Activated T-cell treated with anti-CD3 and anti-CD28 coated beads for 1 hour (primary cell): ENCODE measurements at places on chromosomes 6 and 20.

DNA sequence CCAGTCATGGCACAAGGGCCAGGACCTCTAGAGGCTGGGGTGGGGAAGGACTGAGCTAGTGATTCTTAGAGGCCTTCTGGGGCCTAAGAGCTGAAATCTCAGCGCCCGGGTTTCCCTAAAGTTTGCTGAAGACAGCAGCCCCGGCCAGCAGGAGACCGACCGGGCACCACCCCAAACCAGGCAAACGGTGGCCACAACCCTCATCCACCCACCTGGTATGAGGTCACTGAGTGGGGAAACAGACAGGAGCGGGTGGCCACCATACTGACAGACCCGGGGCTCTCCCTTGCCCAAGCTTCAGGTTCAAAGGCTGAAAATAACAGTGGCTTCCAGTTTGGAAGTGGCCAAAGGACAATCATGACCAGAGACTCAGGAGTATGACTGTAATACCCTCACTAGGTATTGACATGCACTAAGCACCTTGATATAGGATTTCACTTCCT, 35.0 kb upstream of the ID1 start:
- DNase-seq, result no peak

DNA sequence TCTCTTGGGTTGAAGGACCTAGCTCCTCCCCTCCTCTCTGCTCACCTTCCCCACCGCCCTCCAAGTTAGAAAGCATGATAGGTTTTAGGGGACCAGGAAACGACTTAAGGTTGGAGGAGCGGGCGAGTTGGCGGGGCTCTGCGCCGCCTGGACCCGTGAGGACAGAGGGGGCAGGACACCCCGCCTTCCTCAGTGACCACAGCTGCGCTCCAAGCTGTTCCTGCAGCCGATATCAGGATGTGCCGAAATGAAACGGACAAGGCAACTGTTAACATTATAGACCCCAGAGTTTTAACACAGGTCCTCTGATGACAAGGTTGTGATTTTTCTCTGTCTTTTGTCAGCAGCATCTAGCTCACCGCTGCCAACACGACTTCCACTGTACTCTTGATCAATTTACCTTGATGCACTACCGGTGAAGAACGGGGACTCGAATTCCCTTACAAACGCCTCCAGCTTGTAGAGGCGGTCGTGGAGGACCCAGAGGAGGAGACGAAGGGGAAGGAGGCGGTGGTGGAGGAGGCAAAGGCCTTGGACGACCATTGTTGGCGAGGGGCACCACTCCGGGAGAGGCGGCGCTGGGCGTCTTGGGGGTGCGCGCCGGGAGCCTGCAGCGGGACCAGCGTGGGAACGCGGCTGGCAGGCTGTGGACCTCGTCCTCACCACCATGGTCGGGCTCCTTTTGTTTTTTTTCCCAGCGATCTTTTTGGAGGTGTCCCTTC, at the start of gene GRM1:
GRM1 (plus strand) TSS at position 212 of the 722 bp plus-strand sequence; CDS start at position 668, 456 bp downstream.
- no peak for DNase-seq

DNA sequence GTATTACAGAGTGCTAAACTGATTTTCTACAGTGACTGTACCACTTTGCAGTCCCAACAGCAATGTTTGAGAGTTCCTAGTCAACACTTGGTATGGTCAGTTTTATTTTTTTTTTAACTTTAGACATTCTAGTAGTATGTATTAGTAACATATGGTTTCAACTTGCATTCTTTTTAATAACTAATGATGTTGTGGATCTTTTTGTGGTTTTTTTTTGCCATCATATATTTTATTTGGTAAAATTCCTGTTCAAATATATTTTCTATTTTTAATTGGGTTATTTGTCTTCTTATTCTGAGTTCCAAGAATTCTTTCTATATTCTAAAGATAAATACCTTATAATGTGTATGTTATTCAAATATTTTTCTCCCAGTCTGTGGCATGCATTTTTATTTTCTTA, 189.4 kb upstream of the ECI2 start:
- no peak for DNase-seq

DNA sequence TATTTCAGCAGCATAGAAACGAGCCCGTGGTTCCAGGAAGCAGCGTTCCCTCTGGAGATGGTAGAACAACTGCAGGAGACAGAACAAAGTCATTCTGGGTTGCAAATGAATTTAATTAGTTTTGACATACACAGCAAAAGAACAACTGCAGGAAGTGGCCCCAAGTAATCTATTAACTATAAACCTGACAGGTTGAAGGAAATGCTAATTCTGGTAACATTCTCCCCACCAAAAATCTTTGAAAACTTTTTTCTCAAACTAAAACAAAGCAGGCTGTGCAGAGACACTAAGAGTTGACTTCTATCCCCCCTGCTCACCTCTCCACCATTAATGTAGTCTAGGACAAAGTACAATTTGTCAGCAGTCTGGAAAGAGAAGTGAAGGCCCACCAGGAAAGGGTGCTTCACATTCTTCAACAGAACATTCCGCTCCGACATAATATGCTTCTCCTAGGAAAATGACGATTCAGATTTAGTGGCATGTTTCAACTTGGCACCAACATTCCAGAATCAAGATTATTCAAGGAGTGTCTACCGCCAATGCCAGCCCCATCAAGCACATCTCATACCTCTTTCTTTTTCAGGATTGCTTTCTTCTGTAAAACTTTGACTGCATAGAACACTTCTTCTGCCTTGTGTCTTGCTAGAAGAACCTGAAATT, 120.4 kb upstream of the SLC2A12 start:
- DNase-seq, result no peak

DNA sequence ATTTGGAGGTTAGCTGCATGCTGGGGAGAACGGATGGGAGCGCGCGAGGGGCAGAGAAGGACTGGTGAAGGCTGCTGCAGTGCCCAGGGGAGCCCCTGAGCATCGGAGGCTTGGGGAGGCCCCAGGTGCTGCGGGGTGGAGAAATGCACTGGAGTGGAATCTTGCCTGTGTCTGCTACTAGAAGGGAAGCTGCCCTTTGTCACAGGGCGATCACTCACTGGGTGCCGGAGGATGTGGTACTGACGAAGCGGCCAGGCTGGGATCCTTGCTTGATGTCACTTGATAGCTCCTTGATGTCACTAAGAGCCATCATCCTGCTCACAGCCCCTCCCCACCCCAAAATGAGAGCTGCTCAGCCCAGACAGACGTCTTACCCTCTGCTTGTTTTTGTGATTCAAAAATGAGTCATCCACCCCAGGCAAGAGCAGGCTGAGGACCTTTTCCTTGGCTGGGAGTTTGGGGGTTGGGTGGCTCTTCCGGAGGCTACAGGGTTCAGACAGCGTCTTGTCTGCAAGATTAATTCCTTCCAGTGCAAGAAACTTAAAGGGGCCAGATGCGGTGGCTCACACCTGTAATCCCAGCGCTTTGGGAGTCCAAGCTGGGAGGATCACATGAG, 62.6 kb upstream of the PMEPA1 start:
- DNase-seq, result peak; percentile 4

DNA sequence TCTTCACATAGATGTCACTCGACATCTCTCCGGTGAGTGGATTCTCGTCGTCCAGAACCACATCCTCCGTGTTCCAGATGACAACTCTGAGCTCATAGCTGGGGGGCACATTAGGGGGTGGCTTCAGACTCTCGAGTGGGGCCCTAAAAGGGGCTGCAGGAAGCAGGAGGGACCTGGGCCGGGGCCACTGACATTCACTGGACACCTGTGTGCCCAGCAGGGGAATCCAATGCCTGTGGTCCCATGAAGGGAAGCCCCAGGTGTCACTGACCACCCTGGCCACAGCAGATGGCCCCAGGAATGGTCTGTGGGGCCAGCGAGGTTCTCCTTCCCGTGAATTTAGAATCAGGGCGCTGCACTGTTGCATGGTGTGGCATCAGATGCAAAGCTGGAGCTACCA, 18.7 kb downstream of the ERGIC3 start:
- DNase-seq, result no peak

- no peak for DNase-seq
Measured at GRCh38 chr6:159728531-159728964, 1.2 kb downstream of the WTAP start.

- DNase-seq, result no peak
Measured at GRCh38 chr6:137756788-137757187, 110.3 kb upstream of the TNFAIP3 start.

GRCh38 chr6:38714239-38715015, 684 bp upstream of the DNAH8 start:
- no peak for DNase-seq

- DNase-seq, result no peak
Measured at GRCh38 chr6:15911753-15912504, 217.0 kb upstream of the MYLIP start.

GRCh38 chr6:40559056-40559455, 28.1 kb downstream of the LRFN2 start:
- no peak for DNase-seq

- DNase-seq, result no peak
Measured at GRCh38 chr6:117601811-117602150, 530 bp downstream of the GOPC start.

DNA sequence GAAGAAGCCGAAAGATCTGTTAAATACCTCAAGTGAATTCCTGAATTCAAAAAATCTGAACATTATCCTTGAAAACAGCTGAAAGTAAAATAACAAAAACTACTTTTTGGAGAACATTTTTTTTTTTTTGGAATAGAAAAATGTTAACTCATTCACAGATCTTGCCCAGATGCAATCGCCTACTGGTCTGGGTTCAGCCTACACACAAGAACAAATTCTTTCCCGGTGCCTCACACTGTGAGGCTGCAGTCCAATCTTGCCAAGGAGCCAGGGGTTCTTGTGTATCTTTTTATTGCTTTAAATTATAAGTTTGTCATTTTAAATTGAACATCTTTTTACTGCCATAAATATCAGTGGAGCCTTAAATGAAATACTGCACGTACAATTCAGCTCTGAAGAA, 41.2 kb upstream of the TMEM200A start:
- DNase-seq, result no peak

DNA sequence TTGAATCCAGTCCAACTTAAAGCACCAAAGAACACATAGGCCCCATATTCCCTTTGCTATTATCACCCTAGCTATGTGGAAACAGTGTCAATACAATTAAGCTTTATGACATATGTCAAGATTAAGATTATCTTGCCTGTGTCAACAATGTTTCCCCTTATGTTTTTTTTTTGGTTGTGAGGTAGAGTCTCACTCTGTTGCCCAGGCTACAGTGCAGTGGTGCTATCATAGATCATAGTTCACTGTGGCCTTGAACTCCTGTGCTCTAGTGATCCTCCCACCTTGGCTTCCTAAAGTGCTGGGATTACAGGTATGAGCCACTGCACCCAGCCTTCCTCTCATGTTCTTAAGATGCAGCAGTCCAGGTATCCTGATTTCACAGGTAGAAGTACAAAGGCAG, 17.8 kb downstream of the AFG1L start:
- DNase-seq, result no peak

DNA sequence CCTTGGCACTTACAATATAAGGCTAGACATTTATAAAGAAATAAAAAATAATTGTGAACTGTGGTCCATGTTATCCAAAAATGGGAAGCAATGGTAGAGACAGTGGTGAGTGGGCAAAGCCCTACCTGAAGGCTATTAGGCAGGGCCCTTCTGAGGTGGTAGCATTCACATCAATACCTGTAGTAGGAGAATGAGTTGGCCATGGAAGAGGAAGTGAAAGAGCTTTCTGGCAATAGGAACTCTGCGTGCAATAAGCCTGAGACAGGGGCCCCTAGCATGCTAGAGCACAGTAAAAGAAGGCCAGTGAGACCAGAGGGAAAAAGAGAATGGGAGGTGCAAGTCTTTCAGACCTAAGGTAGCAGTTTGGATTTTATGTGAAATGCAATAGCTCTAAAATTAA, 754.5 kb downstream of the PTPRT start:
- DNase-seq, result no peak
